Stimulated activated CD8-positive, alpha-beta memory T cell treated with anti-CD3 and anti-CD28 coated beads, Interleukin-7, amount 100 ng/mL, for 48 hours (primary cell): ENCODE measurements at places on chromosomes 1 and 21.

GRCh38 chr1:30685796-30686165 lies 37.6 kb downstream of the MATN1 start:
- DNase-seq, result no peak

DNA sequence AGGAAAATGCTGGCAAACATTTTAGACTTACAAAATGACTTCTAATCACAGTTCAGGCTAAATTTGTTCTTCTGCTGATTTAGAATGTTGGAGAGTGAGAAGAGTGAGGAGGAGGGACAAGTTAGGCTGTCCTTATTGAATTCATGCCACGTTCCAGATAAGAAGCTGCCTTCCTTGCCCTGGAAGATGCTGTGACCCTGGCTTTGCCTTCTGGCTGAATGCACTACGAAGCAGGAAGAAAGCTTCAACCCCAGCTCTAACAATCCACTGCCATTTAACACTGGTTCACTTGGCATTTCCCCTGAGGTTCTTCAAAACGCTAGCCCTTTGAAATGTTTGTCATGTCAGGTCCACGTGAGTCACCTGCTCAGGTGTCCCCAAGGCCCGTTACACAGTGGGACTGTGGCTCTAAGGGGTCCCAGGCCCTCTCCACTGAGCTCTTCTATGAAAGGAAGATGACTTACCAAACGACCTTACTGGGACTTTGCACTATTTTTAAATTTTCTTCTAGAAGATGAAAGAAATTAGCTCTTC lies 30.0 kb upstream of the LRRC8C start:
- DNase-seq, result no peak

DNA sequence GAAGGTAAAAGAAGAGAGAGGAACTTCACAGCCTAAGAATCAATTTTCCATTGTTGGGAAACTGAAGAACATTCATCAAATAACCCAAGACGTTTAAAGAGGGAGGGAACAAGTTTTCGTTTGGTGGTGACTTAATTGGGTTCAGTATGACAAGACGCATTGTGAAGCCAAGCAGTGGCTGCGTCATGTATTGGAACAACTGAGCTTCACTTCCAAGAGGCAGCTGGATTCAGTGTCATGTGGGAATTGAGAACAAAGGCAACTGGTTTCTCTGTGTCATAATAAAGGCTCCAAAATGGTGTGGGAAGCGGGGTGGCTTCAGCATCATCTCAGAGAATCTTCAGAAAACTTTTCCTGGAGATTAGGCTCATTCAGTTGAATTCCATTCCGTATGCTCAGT lies 29.8 kb upstream of the RC3H1 start:
- no peak for DNase-seq

GRCh38 chr1:45721207-45721606 lies 29.2 kb downstream of the IPP start:
- no peak for DNase-seq

DNA sequence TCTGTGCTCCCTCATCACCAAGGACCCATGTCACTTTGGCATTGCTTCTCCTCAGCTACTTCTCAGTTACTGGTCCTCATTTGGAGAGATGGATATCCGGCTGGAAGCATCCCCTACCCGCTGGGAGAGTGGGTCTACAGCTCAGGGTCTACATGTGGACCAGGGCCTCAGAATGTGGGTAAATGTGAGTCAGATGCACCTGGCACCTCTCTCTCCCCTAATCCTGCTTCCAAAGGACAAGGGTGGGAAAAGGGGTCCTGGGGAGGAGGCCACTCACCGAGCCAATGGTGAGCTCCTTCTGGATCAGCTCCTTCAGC lies 908 bp downstream of the S100A6 start:
- no peak for DNase-seq
